ENCODE measurements at places on chromosomes 12 and 14.

DNA sequence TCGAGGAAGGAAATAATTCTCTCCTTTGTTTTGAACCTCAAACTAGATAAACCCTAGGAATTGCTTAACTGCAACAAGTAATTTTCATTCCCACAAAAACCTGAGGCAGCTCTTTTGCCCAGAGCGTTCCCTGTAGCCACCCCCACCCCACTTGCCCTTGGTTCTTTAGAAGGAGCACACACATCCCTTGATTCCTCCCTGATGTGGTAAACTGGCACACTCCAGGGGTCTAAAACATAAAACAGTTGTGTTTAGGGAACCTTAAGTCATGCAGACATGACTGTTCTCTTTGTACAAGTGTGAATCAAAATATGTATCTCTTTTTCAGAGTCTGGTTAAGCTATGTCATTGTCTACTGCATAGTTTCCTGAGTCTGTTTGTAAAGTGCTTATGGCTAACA, 14.0 kb downstream of the MAPK1IP1L start:
- no peak for DNase-seq

DNA sequence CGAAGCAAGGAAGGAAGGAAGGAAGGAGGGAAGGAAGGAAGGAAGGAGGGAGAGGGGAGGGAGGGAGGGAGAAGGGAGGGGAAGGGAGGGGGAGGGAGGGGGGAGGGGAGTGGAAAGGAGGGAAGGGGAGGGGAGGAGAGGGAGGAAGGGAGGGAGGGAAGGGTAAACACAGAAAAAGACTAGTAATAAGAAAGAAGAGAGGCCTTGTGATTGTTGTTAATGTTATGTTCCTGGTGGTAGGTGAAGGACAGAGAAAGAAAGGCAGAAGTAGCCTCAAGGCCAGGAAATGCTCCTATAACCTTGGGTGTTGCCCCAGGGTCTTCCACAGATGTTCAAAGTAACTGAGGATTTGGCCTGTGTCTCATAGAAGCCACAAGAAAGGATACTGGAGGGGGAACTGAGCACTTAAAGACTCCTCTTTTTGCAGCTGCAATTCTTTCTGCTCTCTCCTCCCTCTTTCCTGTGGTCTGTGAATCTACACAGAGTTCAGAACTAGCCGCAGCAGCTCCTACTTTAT, 164.2 kb downstream of the PRKD1 start:
- no peak for DNase-seq

DNA sequence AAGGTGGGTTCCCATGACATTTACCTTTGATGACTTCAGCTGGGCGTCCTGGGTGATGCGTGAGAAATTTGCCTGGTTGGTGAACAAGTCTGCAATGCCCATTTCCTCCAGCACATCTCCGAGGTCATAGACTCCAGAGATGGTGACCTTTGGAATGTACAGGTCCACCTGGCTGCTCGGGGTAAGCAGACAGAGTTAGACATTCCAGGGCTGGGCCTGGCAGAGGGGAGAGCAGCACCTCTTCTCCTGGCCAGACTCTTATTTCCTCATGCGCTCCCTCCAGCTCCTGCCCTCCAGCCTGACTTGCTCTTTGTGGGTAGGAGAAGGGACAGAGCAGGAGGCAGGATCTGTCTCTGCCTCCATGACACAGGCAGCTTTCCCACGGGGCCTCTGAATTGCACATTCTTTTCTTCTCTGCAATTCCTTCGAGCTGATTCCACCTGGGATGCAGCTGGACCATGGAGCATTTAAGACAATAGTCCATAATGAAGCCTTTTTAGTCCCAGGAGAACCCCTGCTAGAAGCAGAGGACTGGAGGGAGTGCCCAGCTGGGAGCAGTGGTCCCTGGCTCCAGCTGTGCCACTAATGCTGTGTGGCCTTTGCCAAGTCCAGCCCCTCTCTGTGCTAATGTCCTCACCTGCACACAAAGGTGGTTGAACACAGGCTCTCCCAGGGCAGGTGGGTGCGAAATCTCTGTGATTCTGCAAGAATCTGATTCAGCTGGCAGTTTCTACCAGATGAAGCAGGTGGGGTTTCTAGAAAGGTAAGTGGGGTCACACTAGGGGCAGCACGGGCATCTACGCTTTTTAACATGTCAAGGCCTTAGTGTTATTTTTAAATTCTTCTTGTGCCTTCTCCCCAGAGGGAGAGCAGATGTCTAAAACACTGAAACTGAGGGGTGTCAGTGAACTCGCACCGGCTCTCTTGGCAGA, 13.2 kb upstream of the SERPINA10 start:
- DNase-seq: no peak

GRCh38 chr12:1044696-1045095, 53.7 kb downstream of the ERC1 start:
- no peak for DNase-seq

DNA sequence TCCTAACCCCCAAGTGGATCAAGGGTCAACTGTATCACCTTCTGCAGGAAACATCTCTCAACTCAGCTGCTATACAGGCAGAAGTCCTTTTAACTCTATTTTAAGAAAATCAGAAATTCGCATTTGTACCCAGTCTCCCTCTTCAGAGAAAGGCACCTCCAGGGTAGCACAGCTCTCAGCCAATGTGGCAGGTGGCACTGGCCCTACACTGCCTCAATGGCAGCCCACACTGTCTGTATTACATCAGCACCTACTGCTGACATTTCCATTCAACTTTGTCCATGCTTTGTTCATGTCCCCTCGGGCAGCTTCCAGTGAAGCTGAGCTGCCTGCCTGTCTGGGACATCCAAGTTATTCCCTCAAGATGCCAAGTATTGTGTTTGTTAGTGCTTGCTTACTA, 8.8 kb downstream of the SPTSSA start:
- no peak for DNase-seq

GRCh38 chr14:90700933-90701776, 115.1 kb downstream of the TTC7B start:
- DNase-seq: no peak

DNA sequence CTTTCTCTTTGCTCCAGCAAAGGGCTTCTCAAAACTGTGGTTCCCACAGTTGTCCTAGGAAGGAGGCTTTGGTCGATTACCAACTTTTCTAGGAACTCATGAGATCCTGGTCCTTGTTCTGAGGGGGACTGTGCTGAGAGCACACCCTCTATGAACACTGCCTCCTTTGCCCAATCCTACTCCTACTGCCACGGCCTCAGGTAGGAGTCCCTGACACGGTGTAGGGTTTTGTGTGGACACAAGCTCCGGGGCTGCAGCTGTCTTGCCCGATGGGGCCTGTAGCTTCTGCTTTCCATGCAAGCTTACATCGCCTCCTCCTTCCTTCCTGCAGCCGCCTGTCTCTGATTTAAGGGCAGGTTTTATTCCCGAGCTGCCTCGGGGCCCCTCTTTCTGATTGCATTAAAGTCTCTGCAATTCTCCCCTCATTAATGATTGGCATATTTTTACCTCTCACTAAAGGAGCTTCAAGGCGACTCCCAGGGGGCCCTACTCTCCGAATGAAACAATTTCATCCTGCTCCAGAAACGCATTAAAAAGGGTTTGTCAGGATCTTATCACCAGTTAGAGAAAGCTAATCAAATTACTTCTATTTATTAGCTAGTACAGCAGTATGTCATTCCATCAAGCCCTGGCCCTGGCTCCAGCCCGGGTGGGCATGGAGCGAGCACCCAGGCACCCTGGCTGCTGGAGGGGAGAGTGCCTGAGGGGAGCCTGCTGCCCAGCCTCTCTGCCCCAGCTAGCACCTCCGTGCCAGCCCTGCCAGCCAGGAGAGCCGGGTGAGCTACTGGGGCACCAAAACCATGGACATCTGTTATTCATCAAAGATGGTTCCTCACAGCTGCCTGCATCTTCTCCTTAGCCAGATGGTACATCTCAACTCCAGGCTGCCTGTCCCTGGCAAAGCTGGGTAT, 38.0 kb upstream of the ESRRB start:
- no peak for DNase-seq

DNA sequence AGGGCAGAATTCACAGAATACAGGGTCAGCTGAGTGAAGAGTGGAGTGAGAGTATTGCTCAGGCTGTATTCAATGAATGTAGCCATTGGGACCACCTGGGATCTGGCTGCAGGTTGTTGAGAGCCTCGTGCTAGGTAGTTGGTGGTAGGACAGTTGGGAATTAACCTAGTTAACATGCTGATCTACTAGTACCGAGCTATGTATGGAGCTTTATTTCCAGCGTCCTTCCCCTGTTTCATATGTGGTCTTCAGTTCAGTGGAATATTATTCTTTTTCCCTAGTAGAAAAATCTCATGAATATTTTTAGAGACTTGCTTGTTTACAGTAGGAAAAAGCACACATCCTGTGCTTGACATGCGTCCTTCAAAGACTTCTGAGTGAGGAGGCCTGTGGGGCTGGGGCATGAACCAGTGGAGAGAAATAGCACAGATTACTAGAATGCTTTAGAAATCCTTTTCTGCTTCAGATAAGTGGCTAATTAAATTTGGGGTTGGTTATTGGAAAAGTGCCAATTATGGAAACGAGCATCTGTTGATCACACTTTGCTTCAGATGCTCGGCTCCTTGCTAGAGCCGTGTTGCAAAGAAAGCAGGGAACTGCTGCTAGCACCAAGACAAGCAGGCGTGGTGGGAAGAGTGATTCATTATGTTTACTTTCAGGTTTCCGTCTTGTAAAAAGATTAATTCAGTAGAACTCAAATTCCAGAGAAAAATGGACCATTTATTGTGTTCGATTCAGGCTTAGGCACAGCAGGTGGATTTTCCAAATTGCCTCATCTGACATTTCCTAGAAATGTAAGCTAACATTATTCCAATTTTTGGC, 53.6 kb downstream of the ARF6 start:
- no peak for DNase-seq

DNA sequence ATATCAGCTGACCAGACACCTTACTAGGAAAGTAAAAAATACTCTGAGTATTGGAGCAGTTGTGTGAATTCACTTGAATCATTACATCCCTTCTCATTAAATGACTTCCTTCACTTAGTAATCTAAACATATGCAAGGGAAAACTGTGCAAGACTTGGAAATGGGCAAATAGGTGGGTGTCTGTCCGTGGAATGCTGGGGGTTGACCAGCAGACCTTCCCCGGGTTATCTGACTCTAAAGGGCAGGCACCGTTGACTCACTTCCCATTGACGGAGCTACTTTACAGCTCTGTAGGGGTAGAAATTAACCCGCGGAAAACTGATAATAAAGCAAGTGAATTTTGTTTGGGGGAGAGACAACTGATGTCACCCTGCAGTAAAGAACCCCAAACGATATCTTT, 199.3 kb downstream of the TTC7B start:
- no peak for DNase-seq

- no peak for DNase-seq
These were observed 610 bp upstream of the KMT2D start for GRCh38 chr12:49061157-49061650.

GRCh38 chr14:75547552-75548250, 25.4 kb downstream of the BATF start:
- DNase-seq: no peak

DNA sequence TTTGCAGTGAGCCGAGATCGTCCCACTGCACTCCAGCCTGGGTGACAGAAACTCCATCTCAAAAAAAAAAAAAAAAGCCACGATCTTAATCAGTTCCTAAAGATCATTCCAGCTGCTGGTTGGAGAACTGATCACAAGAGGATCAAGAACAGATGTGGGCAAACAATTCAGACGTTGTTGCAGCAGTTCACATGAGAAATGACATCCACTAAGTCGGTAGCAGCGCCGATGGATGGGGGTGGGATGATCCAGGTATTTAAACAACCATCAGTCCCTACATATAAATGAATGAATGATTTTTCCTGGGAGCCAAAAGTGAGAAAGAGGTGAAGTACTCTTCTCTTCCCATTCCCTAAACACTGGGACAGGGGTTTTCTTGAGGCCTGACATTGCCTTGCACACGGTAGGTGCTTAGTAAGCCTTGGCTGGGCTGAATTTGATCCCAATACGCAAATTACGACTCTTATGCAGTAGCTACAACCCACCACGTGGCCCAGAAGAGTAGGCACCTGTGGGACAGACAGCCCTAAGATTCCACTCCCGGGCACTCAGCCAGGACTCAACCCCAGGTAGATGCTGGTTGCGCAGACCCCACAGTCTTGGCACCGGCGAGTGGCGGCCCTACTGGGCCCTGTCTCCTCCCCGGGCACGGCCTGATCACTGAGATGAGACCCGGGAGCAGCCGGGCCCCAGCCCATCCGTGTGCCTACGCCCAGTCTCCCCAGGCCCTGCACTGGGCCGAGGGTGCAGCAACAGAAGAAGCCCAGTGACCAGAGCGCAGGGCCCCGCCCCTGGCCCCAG, 565 bp downstream of the SPRYD3 start:
- no peak for DNase-seq

GRCh38 chr12:54596526-54596946, 8.1 kb upstream of the PPP1R1A start:
- DNase-seq: peak; percentile 42

DNA sequence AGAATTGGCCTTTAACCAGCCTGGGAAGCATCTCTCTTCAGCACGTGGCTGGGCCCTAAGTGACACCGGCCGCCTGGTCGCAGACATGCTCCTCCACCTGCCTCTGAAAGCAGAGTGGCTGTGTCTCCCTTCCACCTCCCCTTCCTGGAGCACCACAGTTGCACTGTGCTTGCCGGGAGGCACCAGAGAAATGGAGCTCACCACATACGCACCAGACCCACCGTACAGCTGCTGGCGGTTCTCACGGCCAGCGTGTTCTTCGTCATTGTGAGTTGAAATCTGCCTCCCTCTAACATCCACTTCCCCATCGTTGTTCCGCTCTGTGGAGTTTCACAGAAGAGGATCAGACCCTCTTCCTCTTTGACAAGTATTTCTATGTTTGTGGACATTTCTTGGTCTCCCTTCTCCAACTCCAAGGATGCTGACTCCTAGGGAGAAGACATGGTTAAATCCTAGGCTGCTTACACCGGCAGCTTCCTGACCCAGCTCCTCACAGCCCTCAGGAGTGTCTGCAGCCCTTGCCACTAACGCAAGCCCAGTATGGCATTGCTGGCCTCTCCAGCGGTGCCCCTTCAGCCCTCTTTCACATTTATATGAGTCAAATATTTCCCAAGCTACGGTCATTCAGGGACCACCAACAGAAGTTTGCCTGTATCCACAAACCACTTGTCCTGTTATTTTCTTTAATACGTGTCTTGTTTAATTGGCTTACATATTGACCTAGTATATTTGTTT, 11.5 kb upstream of the KRT5 start:
- DNase-seq: no peak

DNA sequence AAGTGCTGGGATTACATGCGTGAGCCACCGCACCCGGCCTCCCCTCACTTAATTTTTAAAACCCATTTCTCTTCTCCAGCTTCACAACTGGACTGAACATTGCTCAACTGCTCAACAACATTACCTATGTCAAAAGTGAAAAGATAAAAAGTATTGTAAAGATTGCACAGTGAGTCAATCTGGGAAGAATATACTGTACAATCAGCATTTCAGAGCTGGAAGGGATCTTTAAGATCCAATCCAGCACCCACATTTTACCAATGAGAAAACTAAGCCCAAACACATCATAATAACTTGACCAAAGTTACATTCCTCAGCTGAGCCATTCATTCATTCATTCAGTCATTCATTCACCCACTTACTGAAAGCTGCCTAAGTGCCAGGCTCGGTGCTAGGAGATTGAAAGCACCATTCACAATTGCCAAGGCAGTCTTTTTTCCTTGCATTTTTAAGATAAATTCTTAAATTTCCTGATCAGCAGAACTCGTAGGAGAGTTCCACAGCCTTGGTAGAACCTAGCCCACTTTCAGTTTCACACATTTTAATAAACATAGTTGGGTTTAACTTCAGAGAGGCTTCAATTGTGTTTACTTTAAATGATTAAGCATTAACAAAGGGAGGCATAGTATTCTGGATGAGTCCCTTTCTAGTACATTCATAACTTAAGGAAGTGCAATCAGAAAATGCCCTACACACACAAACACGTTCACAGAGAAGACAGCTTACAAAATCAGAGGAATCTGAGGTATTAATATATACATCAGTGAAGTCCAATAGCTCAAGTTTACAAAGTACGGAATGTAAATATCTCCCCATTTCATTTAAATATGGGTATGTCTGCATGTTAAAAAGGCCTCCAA, 3.0 kb downstream of the GALNT4 start:
- no peak for DNase-seq
